ENCODE measurements at places on chromosomes 1 and 21. TPM values are rescaled to one million over a fixed set of nuclear protein-coding genes. Genes with fewer than 3 reads are reported as not detected.

The GPX7 gene
- total RNA-seq: not detected

The RCSD1 gene
- total RNA-seq: 161 TPM

The ASCL5 gene
- not detected for total RNA-seq

The ADAM30 gene
- total RNA-seq: not detected

The VWA1 gene
- total RNA-seq: not detected

GRCh38 chr1:205064301-205064700, 20.0 kb downstream of the TMEM81 start:
- DNase-seq: no peak

DNA sequence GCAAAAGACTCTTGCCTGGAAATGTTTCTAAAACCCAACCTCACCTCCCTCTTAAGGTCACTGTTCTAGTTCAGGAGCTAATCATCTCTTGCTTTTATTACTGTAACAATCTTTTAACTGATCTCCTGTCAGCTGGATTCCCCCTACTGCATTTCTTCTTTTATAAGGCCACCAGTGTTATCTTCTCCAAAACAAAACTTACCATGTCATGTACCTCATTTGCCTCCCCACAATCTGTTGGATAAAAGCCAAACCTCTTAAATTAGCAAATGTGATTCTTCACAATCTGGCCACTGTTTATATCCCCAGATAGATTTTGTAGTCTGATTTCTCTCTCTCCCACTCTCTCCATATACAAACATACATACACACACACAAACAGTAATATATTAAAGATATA, 143.3 kb downstream of the DENND1B start:
- DNase-seq: no peak

DNA sequence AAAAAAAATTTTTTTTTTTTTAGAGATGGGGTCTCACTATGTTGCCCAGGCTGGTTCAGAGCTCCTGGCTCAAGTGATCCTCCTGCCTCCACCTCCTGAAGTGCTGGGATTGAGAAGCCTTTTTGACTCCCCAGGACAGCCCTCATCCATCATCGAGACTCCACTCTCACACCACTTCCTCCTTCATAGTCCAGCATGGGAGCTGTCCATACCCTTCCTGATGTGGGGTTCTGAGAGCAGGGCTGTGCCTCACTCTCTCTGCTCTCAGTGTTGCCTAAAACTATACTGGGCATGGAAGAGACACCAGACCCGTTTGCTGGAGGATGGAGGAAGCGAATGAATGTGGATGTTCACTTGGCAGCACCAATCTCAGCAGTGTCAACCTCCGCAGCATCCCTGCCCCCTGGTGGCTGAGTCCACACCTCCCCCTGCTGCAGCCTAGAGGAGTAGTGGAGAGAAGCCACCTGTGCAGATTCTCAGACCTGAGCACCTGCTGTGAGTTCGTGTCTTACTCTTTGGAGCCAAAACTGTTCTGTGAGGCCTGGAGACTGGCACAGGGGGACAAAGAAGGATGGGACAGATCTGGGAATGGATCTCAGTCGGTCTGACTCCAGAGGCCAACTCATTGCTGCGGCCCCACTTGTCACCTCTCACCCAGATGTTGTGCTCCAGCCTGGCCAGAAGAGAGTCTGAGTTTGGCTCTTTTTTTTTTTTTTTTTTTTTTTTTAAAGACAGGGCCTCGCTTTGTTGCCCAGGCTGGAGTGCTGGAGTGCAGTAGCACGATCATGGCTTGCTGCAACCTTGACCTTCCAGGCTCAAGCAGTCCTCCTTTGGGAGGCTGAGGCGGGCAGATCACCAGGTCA, 17.7 kb downstream of the TINAGL1 start:
- peak; percentile 71 for DNase-seq

- no peak for DNase-seq
These were observed 284.5 kb upstream of the PLXNA2 start for GRCh38 chr1:208528578-208529240.

DNA sequence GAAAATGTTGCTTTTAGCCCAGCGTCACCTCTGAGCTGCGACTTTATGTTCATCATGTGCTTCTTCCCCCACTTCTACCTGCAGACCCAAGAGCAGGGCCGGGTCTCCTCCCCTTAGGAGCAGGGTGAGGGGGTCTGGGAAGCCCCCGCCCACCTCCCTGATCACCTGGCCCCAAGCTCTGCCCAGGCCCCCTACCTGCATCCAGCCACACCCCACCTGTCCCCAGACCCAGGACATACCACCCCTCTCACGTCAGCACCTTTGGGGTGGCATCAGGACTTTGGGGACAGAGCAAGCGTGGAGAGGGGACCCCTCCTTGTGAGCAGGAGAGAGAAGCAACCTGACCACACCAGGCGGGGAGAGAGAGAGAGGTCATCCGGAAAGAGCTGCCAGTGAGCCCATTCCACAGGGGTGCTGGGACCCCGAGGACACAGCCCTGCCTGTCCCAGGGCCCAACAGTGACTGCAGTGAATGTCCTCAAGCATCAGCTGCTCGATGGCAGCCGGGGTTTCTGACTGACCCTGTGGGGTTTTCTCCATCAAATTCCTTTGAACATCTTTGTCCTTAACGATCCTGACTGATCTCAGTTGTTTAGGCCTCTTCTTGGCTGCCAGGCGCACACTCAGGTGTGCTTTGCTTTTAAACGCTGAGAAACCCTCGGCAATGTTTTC, 42.8 kb upstream of the COL18A1 start:
- DNase-seq: no peak

DNA sequence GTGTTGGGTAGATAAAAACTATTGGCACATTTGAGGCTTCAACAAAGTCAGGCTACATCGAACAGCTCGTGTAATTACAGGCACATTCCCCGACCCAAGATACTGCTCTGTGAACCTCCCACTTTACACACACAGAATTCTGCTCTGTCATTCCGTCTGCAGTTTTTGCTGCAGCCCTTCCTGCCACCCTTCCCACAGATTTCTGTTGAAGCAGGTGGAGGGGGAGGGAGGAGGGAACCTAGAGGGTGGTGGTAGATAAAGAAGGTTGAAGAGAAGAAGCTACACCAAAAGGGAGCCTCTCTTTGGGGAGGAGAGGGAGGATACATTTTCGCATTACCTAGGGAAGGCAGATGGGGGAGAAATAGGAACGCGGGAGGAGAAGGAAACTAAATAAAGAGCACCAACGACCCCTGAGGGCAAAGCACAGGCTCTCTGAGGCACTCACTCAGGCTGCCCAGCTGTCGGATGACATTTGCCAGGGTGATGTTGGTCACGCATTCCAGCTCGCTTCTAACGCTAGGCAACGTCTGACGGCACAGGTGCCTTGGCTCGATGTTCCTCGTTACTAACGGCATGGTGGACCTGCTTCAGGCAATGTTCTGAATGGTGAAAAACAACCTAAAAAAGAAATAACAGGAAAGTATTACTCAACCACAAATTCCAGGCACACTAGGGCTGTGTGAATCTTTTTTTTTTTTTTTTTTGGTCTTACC, 36.0 kb downstream of the GPR3 start:
- DNase-seq: no peak

DNA sequence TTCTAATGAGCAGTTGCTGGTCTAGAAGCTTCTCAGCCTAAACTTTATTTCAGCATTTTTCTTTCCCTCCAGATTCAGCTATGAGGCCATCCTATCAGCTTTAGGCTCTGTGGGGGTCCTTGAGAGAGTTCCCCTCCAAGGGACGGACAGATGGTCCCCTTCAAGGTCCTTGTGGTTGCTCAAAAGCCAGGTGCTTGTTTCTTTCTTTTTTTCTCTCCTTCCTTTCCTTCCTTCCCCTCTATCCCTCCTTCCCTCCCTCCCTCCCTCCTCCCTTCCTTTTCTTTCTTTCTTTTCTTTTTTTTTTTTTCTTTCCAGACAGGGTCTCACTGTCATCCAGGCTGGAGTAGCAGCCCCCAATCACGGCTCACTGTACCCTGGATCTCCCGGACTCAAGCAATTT, 1.2 kb upstream of the IL6R start:
- no peak for DNase-seq

GRCh38 chr1:154199563-154199879, 6.6 kb downstream of the CFAP141 start:
- DNase-seq: no peak

DNA sequence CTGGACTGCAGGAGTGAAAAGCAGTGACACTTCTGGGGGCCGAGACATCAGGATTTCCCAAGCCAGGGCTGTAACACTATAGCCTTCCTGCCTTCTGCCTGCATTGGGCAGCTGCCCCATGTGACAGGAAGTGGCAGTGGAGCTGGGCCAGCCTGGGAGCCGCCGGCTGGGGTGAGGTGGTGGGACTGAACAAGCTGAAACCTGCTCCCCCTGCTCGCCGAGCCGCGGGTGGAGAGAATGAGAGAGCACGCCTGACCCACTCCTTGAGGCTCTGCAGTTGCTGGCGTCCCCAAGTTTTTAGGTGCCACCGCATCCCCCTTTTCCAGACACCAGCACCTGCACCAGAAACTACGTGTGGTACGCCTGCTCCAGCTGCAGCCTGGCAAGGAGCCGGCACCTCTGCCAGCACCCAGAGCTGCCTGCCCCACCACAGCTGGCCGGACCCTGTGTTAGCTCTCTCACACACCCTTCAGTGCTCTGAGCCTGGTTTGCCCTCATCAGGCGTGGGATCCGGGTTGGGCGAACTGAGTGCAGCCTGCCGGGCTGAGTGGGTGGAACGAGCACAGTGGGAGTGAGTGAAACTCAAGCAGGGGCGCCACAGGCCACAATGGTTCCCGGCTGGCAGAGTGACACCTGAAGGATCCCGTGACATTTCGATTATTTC, 119.4 kb downstream of the AKT3 start:
- no peak for DNase-seq

DNA sequence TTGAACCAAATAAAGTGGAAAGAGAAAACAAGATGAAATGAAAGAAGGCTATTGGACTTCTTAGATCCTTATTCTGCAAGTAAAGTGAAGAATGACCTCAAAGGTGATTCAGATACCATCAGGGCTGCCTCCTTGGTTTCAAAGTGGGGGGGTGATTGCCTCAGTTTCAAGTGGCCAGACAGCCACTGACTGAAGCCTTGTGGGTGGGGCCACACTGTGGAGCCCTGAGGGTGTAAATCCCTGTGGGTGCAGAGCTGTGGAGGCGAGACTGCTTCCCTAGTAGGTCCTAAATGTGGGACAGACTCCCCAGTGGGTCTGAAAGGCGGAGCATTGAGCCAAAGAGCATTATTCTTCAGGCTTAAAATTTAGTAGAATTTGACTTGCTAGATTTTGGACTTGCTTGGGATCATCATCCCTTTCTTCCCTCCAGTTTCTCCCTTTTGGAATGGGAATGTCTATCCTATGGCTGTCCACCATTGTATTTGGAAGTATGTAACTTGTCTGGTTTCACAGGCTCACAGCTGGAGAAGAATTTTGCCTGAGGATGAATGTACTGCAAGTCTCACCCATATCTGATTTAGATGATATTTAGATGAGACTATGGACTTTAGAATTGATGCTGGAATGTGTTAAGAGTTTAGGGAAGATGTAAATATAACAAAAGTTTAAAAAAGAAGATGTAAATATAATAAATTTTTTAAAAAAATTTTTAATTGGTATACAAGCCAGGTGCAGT, 71.6 kb upstream of the SOX13 start:
- DNase-seq: no peak

DNA sequence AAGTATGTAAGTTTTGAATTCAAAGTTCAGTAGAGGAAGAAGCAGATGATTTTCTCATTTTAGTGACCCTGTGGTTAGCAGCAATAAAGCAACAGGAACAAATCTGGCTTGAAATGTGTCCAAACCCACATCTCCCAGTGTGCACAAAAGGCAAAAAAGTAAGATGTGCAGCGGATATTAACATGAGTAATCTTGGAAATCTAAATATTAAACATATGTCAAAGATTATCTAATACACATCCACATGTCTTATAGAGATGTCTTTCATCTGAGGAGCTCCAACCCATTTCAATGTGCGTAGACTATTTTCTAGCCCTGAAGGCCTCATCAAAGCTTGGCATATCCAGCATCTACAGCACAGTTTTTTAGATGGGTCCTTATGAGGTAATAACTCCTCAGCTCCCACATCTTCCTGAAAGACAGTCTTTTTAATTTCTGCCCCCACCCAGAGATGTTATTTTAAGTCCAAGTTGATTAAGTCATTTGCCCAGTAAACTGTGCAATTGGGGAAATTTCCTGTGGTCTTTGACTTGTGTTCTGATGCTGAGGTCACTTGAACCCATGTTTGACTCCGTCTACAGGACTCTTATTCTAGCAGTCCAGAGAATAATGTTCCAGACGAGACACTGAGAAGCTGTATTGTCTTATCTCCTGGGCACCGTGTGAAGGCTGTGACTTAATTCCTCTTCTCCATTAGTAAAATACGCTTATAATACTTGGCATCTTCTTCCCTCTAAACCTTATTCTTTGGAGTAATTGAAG, 73.7 kb downstream of the LMO4 start:
- no peak for DNase-seq

GRCh38 chr1:112034277-112034676, 44.8 kb upstream of the KCND3 start:
- no peak for DNase-seq

DNA sequence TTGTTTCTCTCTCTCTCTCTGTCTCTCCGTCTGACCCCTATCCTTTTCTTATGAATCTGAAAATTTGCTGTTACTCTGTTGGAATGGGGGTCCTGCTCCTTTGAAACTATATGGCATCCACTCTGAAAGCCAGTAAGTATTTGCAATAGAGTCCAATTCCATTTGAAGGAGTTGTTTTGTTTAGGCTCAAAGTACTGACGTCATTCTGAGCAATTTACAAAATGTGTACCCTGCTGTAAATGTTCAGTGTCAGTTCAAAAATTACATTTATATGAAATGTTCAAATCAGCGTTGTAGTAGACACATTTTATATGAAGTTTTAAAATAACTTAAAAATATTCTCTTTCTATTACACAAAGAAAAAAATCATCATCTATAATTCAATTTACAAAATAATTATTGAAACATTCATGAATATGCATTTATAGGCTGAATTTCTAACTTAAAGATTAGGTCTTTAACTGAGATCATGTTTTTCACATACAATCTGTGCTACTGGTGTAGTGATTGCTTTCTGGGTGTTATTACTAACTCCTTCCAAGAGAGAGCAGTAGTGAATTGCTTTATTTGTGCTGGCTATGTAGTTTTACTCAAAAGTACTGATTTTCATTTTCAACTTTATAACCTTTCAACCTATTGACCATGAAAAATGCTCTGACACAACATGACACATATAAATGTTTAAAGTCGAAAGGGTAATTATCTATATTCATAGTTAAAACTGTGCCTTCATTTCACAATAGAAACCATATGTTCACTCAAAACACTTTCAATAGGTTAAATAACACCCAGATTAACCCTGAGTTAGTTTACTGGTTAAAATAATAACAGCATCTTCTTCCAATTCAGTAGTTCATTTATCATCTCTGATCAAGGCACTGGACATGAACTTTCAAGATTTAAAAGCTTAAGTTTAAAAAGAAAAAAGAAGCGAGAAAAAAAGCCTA, 253.1 kb upstream of the ADGRL4 start:
- peak; percentile 26 for DNase-seq

DNA sequence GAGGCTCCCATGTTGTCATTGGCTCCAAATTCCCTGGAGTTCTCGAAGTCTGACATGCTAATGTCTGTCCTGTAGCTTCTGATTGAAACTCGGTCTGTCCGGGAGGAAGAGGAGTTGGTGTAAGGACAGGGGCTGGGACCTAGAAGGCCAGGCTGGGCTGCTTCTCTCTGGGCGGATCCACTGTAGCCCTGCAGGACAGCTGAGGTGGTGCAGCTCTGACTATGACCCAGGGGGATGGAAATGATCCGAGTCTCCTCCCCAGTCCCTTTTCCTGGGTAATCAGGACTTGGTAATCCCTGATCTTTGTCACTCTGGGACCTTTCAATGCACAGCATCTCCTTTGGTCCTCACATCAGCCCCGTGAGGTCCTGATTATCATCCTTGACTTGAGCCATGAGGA, 10.0 kb upstream of the FCMR start:
- peak; percentile 25 for DNase-seq

GRCh38 chr1:224054012-224054411, 59.9 kb upstream of the FBXO28 start:
- DNase-seq: no peak

GRCh38 chr1:224065455-224065854, 48.5 kb upstream of the FBXO28 start:
- DNase-seq: peak; percentile 7
